ENCODE measurements at places on chromosomes 6 and 20.
A peak's percentile ranks its signal among the peaks of the same experiment; 100 is the strongest.

DNA sequence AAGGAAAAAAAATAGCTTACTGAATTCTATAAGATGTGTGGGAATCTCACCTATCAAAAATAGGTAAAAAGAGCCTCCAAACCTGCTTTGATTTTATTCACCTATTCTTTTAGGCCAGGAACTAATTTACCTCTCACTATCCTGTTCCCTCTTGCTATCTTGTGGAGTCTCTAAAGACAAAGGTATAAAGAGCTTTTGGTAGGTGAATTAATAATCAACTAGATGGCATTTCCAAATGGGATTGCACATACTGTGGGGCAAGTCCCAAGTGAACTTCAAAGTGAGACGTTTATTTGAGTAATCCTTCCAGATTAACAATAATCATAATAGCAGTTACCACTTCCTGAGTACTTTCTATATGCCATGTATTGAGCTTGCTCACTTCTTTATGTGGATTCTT is 2.8 kb downstream of the FAM8A1 start:
- DNase-seq: no peak

DNA sequence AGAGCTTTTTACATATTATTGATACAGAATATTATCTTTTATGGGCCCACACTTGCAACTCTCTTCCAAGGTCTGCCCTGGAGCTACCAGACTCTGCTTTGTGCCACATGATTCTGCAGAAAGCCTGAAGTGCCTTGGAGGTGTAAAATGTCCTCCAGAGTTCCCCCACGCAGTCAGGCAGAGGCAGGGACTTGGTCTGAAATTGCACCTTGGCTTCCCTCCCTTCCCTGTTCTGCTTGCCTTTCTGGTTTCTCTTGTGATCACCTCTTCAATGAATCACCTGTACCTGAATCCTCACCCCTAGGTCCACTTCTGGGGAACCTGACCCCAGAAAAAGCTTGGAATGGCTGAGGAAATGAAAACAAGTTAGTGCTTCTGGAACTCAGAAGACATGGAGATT is 43.0 kb upstream of the TGM2 start:
- DNase-seq: no peak

DNA sequence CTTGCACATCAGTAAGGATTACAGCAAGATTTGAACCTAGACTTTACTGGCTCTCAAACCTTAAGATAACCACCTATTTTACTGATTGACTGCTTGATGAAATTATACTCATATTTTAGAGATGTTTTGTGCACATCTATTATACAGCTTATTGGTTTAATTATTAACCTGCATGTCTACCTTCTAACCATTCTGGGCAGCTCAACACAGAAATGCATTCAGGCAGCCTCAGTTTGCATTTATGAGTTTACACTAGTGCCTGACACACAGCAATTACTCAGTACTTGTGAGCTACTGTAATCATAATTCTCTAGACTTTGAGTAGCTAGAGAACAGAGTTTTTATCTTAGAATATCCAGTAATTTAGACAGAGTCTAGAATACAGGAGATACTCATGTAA is 273.9 kb upstream of the THEMIS start:
- DNase-seq: no peak

GRCh38 chr6:43687437-43688347 is at the start of gene MRPS18A:
MRPS18A (minus strand) TSS chr6:43687791; CDS start chr6:43687779, 12 bp downstream.
- peak; percentile 80 for DNase-seq

DNA sequence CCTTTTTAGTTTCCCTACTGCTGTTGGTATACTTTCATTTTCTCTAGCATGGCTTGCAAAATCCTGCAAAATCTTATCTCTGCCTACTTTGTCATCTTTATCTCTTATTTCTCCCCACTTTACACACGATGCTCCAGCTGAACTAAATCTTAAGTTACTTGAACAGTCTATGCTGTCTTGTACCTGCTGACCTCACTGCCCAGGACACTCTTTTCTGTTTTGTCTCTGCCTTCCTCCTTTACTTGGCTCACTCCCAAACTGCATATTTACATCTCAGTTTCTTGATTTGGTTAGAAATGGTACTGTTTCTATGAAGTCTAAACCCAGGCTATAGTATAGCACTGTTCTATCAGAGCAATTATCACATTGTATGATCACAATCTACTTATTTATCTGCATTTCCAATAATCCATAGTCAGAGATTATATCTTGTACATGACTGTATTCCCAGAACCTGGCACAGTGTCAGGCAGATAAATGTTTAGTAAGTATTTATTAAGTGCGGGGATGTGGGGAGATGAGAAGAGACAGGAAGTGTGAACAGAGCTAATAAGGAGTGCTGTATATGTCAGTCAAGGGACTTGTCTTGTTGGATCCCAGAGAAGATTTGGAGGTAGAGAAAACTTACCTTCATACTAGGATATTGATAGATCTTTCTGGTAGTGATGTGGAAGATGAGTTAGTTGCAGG is 57.6 kb downstream of the ADGRG6 start:
- no peak for DNase-seq

- DNase-seq: no peak
These were observed 24.1 kb downstream of the FASTKD5 start for GRCh38 chr20:3135507-3136070.

- no peak for DNase-seq
These were observed 245.9 kb downstream of the FARS2 start for GRCh38 chr6:5507131-5507681.

DNA sequence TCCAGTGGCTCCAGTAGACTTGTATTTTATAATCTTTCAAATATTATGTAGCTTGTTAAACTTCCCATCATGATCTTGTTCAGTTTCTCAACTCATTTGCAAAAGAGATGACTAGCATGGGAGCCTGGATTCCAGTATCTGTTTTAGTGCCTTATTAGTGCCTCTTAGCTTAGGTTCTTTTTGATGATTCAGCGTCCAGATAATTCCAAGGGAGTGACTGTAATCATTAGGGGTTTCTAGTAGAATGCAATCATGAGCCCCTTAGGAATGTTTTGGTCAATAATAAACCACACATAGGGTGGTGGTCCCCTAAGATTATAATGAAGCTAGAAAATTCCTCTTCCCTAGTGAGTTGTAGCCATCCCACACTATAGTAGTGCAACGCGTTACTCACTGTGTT is 7.0 kb downstream of the CD2AP start:
- DNase-seq: no peak

- no peak for DNase-seq
These were observed 269.8 kb downstream of the FARS2 start for GRCh38 chr6:5531161-5531560.

GRCh38 chr6:136795386-136795785 is 3.1 kb upstream of the MAP3K5 start:
- DNase-seq: no peak
